NCI-H510A treated with DMSO at 0.1 percent for 48 hours (cell line): ENCODE measurements at places on chromosomes 3 and 15.

DNA sequence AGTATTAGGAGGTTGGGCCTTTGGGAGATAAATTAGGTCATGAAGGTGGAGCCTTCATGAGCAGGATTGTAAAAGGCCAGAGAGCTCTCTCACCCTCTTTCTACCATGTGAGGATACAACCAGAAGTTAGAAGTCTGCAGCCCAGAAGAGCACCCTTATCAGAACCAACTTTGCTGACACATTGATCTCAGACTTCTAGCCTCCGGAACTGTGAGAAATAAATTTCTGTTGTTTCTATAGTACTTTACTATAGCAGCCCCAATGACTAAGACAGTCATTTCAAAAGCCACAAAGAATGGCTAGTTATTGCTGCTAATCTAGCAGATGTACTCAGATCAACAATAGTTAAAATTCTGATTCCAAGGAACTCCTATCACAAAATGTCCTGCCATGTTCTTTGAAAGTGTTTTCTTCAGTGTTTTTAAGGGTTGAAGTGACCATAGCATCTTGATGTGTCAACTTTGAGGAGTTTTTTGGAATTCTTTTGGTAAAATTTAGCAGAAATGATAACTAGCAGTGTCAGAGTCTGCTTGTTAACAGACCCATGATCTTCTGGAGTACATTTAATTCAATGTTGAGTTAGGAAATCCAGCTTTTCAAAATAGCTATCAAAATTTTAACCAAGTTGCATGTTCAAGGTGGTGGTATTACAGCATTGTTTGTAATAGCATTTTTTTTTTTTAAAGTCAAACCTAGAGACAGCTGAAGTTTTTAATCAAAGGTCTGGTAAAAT is 10.3 kb downstream of the DZIP3 start:
- no peak for DNase-seq

GRCh38 chr3:37174532-37175126 is at the start of gene LRRFIP2:
TSS of gene LRRFIP2 (minus strand) at chr3:37174582. CDS start at chr3:37148983, 25,599 bp downstream.
- DNase-seq, result no peak

- DNase-seq, result no peak
These were observed 140.7 kb upstream of the MEF2A start for GRCh38 chr15:99424978-99425656.

DNA sequence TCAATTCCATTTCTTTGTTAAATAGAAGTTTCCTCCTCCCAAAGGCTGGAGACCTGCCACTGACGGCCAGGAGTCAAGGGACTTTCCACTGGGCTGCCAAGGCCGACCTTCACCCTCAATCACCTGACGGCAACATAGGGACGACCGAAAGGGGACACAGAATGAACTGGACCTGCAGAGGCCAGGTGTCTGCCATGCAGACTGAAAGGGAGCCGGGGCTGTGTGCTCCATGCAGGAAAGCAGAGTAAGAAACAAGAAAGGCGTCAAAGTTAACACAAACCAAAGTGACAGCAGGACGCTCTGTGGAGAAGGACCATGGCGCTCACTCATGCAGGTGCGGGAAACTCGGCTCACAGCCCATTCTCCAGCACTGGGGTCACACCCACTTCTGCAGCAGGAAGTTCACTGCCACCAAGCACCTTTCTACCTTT is 26.1 kb downstream of the ZXDC start:
- DNase-seq, result no peak

GRCh38 chr3:17946619-17947018 is 204.2 kb upstream of the TBC1D5 start:
- no peak for DNase-seq

GRCh38 chr3:37903734-37904133 is 42.1 kb downstream of the CTDSPL start:
- no peak for DNase-seq

DNA sequence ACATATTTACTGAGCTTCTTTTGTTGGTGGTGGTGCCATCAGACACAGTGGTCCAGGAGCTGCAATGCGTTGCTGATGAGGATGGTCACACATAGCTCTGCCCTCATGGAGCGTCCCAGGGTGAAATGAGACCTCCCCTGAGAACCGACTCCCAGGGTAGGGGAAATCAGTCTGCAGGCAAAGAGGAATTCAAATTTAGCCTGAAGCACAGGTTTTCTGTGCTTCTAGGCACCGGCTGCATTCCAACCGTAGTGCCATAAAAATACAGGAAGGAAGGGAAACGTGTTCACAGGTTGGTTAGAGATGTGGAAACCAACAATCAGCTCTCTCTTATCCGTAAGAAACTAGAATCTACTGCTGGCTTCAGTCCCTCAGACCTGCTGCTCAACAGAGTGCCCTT is 19.2 kb downstream of the SMAD3 start:
- DNase-seq, result no peak

DNA sequence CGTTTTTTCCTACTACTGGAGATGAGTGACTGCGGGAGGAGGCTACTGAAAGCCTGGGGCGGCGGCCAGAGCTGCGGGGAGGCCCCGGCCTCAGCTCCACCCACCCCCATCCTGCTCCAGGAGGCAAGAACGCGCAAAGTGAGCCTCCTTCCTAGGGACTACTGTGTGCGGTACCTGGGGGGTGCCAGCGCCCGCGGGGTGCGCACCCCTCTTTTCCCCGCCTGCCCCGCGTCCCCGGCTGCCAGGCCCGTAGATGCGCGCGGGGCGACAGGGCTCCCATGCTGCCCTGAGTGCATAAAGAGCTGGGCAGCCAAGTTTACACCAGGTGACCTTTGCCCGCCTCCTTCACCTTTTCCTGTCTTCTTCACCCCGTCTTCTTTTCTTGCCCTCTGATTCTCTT is 2.5 kb upstream of the USF3 start:
- no peak for DNase-seq

DNA sequence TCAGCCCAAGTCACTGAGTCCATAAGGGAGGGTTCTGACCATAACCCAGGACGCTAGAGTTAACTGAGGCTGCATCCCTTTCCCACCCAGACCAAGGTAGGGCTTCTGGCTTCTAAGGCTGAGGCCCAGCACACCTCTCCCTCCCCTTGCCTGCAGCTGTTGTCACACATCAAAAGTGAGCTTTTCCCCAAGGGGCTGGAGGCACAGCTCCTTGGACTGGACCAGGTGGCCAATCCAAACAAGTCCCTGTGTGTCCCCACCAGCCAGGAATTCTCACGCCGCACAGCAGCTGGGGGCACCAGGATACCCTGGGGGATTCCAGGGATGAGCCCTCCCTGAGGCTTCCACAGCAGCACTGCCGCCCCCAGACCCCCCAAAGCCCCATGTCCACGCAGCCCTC is 22.3 kb upstream of the ISLR2 start:
- DNase-seq, result no peak

- no peak for DNase-seq
These were observed 46.4 kb upstream of the TSEN2 start for GRCh38 chr3:12437861-12438260.

- peak; percentile 30 for DNase-seq
These were observed 21.5 kb downstream of the SSUH2 start for GRCh38 chr3:8622873-8623691.

DNA sequence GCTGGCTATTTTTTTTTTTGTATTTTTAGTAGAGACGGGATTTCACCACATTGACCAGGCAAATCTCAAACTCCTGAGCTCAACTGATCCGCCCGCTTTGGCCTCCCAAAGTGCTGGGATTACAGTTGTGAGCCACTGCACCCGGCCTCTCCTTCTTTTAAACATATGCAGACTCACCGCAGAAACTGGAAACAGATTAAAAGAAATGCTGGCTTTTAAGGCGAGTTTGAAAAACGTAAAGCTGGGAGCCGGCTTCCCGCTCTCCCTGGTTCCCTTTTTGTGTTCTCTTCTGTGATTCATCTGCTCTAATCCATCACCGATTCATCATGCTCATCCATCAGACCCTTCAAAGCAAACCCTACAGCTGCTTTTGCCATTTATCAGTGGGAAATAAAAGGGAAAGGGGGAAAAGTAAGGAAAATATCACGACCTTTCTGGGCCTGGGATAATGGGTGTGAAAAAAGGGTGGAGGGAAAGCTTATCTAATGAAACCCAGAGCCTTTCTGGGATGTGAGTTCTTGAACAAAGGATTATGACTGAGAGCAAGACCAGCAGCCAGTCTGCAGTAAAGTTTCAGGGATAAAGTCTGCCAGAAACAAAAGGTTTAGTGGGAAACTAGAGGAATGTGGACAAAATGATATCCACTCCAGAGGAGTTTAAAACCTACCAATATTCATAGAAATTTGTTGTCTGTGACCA is 92.3 kb upstream of the LRIG1 start:
- DNase-seq, result no peak

DNA sequence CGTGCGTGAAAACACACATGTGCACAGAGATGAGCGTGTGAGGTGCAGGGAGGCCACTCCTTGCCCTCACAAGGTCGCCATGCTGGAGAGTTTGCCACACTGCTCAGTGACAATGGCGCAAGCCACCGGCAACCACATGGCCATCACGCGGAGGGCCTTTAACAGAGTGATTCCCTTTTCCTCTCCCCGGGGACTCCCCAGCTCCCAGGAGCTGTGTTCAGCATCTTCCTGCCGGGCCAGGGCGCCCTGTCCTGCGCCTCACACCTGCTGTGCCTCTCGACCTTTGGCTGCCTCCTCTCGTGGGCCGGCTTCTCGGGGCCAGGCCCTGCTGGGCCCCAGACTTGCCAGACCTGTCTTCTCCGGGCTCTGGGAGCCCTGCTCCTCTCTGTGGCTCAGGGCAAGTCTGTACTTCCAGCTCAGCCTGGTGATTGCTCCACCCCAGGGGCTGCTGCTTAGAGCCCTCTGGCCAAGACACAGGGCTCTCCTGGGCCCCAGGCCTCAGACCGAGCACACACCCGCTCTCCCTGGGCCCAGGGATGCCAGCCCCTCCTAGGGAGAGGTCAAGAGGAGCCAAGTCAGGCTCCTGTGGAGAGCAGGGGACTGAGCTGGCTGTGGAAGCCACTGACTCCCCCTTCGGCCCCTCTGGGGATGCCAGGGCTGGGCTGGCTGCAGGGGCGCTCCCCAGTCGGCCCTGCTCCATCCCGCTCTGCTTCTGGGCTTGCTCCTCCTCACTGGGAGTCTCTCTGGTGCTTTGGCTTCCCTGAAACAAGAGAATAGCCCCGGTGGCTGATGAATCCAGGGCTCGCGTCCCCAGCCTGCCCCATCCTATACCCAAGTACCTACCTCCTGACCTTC is 5.6 kb downstream of the CCDC9B start:
- DNase-seq, result peak; percentile 10

DNA sequence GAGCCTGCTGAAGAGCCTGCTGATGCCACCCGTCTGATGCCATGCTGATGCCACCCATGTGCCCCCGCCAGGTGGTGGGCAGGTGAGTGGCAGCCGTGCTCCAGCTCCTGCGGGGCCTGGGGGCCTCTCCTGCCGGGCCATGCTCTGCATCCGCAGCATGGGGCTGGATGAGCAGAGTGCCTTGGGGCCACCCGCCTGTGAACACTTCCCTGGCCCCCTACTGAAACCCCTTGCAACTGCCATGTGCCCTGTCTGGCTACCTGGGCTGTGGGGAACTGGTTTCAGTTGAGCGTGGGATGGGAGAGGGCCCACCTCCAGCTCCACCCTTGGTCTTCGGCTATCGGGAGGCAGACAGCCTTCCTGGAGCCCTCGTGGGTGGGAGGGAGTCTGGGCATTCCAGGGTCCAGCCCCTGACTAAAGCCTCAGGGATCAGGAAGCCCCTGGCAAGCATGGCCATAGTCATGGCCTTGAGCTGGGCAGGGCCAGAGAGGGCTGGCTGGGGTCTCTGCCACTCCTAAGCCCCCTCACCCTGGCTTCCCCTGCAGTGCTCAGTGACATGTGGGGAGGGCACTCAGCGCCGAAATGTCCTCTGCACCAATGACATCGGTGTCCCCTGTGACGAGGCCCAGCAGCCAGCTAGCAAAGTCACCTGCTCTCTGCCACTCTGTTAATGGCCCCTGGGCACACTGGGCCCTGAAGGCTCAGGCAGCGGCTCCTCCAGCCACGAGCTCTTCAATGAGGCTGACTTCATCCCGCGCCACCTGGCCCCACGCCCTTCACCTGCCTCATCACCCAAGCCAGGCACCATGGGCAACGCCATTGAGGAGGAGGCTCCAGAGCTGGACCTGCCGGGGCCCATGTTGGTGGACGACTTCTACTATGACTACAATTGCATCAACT is 92.2 kb downstream of the TBC1D2B start:
- DNase-seq, result no peak

GRCh38 chr3:145266368-145266767 is 894.6 kb downstream of the PLOD2 start:
- DNase-seq, result no peak

- DNase-seq, result peak; percentile 20
These were observed 13.9 kb downstream of the PLXND1 start for GRCh38 chr3:129592381-129593131.

- DNase-seq, result no peak
These were observed 176.3 kb downstream of the IGF1R start for GRCh38 chr15:98824595-98824994.

- no peak for DNase-seq
These were observed 24.7 kb downstream of the ILDR1 start for GRCh38 chr3:121997372-121997771.

- peak; percentile 31 for DNase-seq
These were observed at the start of gene DALRD3 for GRCh38 chr3:49017971-49018706. TSS of gene DALRD3 (minus strand) at chr3:49018580. CDS start at chr3:49018564, 16 bp downstream.

- no peak for DNase-seq
These were observed 115.5 kb downstream of the EBLN2 start for GRCh38 chr3:73176941-73177340.

- peak; percentile 85 for DNase-seq
These were observed at the start of gene MYO1E for GRCh38 chr15:59372352-59373211. TSS of gene MYO1E (minus strand) at chr15:59372871. CDS start at chr15:59372500, 371 bp downstream.

GRCh38 chr15:54812383-54812782 is 384.4 kb downstream of the RSL24D1 start:
- DNase-seq, result no peak

DNA sequence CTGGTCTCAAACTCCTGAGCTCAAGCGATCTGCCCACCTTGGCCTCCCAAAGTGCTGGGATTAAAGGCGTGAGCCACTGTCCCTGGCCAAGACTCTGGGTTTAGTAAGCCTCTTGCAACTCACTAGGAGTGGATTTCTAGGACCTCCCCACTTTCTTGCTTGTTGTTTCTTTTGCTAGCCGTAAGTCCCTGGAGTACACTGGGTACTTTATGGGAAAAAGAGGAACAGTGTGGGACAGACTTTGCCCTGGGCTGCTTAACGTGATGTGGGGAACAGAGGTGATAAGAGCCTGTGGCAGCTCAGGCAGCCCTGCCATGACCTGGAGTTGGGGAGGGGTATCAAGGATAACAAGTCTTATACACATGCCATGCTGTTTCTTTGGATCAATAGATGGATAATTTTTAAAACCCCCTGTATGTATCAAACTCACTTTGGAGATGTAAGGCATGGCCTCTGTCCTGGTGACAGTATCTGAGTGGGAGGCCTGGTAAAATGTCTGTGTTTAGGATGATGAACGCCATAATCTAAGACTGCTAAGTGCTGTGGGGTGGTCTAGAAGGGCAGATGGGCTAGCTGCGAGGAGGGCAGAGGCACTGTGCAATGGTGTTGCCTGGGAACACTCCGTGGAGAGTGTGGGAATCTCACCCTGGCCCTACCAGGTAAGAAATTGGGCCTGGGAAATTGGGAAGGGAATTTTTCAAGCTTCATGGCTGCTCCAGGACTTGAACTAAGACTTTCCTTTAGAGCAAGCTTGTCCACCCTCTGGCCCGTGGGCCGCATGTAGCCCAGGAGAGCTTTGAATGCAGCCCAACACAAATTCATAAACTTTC is 54.8 kb downstream of the SMAD3 start:
- no peak for DNase-seq

- no peak for DNase-seq
These were observed 55.6 kb downstream of the SMAD3 start for GRCh38 chr15:67120839-67121643.
